Omental fat pad (tissue), 4 donors: ENCODE measurements at places on chromosomes 13 and 19.

DNA sequence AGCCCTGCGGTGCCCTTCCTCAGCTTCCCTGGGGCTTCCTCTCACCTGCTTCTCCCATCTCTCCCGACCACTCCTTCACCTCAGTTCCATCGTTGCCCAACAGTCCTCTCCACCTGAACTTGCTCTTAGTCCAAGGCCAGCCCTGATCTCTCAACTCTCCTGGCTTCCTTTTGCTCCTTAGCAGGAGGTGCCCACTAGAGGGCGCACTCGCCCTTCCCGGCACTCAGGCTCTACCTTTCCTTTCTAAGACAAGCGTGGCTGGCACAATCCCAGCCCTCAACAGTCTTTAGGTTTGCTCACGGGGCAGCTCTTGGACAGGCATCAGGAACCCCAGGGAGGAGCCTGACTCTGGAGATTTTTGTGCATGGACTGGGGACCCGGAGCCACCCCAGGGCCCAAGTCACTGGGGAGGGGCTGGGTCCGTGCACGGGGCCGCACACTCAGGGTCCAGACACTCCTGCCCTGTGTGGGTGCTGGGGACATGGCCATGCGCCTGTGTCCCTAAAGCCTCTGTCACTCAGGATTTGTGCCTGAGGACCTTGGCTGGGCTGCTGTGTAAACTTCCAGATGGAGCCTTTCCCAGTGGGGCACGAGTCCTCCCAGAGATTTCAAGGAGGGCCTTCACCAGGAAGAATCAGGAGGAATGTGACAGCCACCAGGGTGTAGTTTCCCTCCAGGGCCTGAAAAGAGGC lies 12.1 kb upstream of the CEACAM8 start:
- no peak for DNase-seq

GRCh38 chr19:2079865-2080301 lies 16.2 kb downstream of the MOB3A start:
- DNase-seq: no peak

DNA sequence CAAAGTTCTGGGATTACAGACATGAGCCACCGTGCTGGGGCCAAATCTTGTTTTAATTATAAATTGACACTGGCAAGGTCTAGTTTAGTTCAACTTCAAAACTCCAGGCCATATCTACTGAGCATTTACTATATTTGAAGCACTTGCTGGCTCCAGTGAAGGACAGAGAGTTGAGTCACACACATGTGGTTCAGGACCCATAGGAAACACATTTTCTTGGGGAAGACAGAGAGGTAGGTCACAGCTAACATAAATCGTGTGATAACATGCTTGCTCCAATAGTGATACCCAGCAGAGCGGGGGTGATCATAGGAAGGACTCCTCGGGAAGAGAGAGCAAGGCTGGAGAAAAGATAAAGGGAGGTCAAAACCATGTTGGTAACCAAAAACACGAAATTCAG lies 170.6 kb upstream of the TSC22D1 start:
- no peak for DNase-seq

- DNase-seq: no peak
These were observed 84.5 kb downstream of the ANKRD10 start for GRCh38 chr13:110830331-110830730.

DNA sequence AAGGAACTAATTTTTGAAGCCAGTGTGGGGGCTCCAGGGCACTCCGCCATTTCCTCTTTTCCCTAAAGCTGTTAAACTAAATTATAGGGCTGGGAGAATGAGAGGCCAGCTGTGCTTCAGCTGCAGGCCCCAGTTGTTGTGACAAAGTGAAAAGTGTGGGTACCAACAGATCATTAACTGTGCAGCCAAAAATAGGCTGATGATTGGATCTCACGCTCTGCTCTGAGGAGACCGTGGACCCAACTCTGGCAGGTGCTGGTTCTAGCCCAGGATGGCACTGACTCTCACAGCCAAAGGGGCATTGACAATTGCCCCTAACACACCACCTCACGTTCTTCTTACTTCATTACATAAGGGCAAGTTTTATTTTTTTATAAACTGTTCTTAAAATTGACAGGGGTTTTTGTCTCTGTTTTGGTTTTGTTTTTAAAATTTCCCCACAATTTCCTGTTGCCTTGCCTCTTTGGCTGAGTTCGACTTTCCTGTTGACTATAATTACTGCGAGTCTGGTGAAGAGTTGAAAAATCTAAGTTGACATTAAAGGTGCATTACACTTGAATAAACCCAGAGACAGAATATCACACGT lies 391.0 kb downstream of the FGF9 start:
- no peak for DNase-seq

DNA sequence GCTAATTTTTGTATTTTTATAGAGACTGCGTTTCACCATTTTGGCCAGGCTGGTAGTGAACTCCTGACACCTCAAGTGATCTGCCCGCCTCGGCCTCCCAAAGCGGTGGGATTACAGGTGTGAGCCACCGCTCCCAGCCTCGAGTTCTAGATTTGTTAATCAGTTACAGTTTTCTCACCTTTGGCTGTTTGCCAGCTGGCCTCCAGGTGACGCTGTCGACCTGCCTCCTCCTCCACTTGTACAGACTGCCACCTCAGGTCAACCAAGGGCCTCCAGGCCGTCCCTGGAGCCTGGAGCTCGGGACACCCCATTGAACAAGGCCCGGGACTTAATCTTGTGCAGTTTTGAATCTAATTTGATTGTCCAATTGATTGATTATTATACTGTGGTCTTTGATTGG lies 45.5 kb downstream of the IER2 start:
- DNase-seq: no peak

GRCh38 chr13:20332361-20333096 lies 100.4 kb upstream of the GJB6 start:
- no peak for DNase-seq

- DNase-seq: no peak
These were observed 20.7 kb downstream of the GARRE1 start for GRCh38 chr19:34274827-34275625.

GRCh38 chr19:19540064-19540714 lies 2.1 kb downstream of the CILP2 start:
- peak; percentile 36 for DNase-seq

DNA sequence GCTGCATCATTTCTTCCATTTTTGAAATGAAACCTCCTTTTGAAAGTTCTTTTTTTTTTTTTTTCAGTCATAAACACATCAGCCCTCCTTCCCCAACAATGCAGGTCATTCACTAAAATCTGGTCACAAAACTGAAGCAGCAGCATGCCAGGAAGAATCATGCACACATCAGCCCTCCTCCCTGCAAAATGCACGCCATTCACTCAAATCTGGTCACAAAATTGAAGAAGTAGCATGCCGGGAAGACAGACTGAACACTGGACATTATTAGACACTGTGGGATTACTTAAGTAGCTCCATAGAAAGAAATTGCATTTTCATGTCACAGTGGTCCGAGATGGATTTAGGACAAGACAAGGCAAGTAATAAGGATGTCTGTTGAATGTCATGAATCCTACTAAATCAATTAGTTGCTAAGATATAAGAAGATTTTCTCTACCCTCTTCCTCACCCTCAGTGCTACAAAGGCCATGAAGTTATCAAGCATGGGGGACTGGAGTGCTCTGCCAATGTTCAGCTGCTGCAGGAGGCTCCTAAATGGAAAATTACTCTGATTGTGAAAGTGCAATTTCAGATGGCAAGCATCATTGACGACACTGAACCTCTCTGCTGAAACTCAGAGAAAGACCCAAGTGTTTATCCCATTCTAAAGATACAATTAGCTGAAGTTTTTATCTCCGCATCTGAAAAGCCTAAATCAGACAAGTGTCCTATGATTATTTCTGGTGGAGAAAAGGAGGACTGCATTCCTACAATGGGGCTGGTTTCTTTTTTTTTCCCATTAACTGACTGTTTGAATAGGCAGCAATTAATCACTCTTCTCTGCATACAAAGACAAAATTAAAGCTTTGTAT lies 913.2 kb downstream of the DIAPH3 start:
- no peak for DNase-seq

DNA sequence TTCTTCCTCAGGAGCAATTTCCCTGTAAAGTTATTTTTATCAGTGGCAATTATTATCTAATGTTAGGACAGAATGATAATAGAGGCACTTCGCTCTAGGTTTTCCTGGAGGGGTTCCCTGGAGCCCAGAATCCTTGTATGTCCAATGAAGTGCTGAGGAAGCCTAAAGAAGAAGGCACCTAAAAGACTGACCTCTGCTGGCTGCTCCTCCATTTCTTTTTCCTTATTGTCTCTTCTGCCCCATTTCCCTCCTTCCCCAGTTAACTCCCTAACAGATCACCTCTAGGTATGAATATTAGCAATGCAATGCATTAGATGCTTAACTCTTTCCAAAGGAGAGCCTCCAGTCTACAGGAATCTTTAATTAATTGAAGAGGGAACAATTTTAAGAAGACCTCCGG lies 985.4 kb downstream of the DIAPH3 start:
- no peak for DNase-seq

GRCh38 chr13:26062853-26063444 lies 11.1 kb upstream of the SHISA2 start:
- DNase-seq: no peak

DNA sequence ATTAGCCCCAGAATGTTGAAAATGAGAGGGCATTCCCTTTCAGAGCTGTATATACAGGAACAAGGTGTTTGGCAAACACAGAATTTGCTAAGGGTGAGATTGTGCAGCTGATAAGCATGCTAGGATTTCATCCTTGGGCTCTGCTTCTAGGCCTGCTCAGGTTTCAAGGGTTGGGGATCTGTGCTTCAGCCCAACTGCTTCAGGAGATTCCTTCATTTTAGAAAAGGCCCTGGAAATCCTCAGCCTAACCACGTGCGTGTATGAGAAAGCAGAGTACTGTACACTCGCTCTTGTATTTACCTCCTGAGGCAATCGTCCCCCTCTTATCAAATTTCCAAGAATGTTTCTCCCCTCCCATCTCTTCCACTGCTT lies 291.6 kb upstream of the ARGLU1 start:
- DNase-seq: no peak

GRCh38 chr13:89695343-89696257 lies 1651.9 kb upstream of the MIR17HG start:
- no peak for DNase-seq

DNA sequence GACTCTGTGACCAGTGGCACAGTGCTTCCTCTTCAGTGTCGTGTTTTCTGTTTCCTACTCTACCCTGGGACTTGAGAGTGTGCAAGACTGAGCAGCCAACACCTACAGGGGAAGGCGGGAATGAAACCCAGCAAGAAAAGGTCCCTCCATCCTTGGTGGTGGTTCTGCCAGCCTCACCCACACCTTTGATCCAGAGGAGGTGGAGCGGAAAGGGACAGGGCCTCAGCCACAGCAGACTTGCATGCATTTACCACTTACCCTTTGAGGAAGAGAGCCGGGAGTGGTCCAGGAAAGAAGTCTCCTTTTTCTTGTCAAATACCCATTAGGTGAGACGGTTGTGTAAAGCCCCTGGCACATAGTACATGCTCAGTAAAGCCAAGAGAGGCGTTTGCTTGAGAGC lies 164.8 kb upstream of the ZNF536 start:
- no peak for DNase-seq

GRCh38 chr13:99636728-99637353 lies 135.6 kb downstream of the TM9SF2 start:
- no peak for DNase-seq

GRCh38 chr13:111298214-111298975 lies 22.0 kb upstream of the TEX29 start:
- DNase-seq: no peak

DNA sequence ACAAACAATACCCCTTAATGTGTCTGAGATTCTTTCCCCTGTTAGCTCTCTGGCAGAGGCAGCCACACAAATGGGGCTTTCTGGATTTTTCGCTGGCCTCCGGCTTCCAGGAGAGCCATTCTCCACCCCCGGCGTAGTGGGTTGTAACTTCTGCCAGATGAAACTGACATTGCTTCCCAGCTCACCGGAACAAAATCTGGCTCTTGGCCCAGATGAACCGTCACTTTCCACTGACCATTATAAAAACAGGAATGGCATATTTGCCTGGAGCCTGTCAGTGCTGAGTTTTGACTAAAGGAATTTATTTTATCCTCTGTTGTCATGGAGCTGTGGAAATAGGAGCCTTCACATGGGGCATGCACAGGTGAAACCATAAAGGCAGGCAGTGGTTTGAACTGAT lies 120.6 kb upstream of the GPR12 start:
- no peak for DNase-seq

GRCh38 chr13:110356362-110356761 lies 49.3 kb downstream of the COL4A2 start:
- DNase-seq: no peak

- DNase-seq: no peak
These were observed at the start of gene POU4F1 for GRCh38 chr13:78603240-78603957. Gene POU4F1, minus strand, starts transcription at chr13:78603552. Its CDS starts 226 bp downstream, at chr13:78603326.

- DNase-seq: no peak
These were observed 71.2 kb downstream of the GNG7 start for GRCh38 chr19:2631213-2631821.

- no peak for DNase-seq
These were observed 1.4 kb downstream of the CERS4 start for GRCh38 chr19:8210421-8211101.

GRCh38 chr13:34810996-34811395 lies 131.1 kb upstream of the NBEA start:
- DNase-seq: no peak

DNA sequence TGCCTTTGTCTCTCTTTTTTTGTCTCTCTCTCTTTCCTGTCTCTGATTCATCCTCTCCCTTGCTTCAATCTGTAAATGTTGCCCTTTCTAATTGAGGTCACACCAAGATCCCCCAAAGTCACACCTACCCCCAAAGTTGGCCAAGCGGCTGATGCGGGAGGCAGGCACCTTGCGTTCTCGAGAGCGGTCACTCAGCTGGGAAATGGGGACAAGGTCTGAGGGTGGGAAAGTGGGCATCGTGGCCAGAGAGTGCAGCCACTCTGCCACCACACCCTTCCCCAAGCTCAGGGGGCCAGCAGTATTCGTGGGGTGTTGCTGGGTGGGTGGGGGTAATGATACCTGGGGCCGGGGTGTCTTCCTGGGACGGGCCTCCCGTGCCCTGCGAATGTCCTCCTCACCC lies 2.7 kb downstream of the COQ8B start:
- no peak for DNase-seq

DNA sequence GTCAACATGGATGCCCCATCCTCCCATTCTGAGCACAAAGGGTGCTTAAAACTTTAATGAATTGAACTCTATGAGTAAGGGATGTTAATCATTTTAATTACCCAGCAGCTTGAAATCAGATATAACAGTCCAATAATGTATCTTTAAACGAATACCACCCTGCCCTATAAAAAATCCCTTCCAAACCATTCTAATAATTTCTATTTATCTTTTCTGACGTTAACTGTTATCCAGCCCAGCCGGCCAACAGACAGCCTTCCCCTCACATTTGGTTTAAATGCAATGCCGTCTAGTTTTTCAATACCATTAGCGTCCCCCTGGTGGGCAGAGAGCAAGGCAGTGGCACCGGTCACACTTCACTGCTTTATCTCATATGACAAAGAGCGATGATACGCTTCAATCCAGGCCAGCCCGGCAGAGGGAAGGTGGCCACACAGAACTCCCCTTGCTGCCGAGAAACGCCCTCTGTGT lies 402.2 kb upstream of the ZNF507 start:
- no peak for DNase-seq
